ENCODE measurements at places on chromosomes 2 and 18.
A peak's percentile ranks its signal among the peaks of the same experiment; 100 is the strongest.

- DNase-seq, result no peak
These were observed 56.3 kb upstream of the FZD5 start for GRCh38 chr2:207825978-207826377.

DNA sequence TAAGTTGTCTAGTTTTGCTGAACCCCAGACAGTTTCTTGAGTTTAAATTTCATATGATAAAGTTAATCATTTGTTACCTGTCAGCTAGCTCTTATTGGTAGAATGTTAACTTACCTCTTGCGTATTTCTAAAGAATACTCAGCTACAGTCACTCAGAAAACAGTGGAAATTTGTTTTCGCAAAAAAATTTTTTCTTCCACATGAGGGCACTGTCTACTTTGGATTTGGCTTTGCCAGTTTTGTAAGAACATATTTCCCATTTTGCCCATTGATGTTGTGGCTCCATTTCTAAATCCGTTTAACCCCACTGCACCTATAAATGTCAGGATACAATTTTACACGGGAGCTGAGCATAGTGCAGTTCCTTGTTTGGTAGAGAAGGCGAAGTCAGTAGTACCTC, 19.1 kb upstream of the GCFC2 start:
- no peak for DNase-seq

GRCh38 chr2:31413025-31413424, 1.5 kb downstream of the XDH start:
- no peak for DNase-seq

DNA sequence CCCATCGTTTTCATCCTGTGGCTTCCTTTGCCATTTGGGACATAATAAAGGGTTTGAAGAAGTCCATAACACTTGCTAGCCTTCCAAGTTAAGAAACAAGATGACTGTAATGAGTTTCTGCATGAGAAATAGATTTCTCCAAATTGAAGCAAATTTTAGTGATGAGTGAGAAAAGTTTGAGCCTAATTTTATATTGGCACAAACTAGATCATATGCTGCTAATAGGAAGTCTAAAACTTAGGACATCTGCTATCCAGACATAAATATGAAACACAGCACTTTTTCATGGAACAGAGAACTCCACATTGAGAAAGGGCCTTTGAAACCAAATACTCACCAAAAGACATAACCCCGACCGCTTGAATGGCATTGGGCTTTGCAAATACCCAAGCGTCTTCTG, 39.8 kb downstream of the SLC38A11 start:
- DNase-seq, result no peak

- DNase-seq, result no peak
These were observed 6.4 kb downstream of the WNT6 start for GRCh38 chr2:218865999-218866398.

- DNase-seq, result no peak
These were observed 50.9 kb downstream of the ACTR2 start for GRCh38 chr2:65278531-65278981.

DNA sequence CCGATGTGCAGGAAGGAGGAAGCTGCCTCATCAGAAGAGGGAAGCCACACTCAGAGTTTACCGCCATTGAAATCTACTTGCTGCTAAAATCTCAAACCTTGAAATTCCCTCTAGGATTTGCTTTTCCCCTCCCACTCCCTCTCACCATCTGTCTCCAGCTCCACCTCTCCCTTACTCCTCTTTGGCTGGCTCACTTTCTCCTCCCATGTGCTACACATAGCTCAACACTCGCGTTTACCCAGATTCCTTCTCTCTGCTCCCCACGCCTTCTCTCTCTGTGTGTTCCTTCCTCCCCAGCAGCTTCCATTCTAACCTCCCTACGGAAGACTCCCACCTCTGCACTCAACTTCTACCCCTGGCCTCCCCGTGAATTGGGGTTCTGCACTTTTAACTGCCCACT, 143.1 kb downstream of the DNER start:
- DNase-seq, result no peak

DNA sequence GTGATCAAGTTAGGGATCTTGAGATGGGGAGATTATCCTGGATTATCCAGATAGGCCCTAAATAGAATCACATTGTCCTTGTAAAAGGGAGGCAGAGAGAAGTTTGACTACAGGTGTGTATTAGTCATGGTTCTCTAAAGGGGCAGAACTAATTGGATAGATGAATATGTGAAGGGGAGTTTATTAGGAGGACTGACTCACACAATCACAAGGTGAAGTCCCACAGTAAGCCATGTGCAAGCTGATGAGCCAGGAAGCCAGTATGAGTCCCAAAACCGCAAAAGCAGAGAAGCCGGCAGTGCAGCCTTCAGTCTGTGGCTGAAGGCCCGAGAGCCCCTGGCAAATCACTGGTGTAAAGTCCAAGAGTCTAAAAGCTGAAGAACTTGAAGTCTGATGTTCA, 275.8 kb downstream of the KCNS3 start:
- DNase-seq, result no peak

DNA sequence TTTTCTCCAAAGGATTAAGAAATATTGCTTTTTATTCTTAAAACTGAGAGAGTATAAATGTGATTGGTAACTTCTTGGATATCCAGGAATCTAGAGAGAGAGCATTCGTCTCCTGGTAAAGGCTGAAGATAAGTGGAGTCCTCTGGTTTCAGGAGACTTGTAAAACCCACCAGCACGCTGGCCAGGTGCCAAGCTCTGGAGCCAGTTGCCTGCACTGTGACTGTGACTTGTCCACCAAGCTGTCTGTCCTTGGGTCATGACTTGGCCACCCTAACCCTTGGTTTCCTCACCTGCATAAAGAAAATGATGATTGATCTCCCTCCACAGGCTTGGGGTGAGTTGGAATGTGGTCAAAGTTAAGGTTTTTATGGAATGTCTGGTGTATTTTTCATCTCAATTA, 185.4 kb upstream of the NCKAP5 start:
- DNase-seq, result no peak

DNA sequence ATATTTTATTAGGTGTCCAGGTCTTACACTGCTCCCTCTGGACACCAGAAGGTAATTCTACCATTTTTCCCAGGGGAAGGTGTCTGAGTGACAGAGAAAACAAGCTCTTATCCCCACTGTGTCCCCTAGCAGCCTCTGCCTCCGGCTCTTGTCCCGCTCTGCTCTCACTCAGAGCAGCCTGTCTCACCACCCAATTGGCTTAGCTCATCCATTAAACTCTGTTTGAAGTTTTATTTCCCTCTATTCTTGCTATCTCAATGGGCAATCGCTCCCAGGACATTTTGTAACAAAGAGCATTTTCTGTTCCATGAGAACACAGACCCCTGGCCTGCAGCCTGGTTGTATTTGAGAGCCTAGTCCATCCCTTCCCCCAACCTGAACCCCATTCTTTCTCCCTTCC, 90.6 kb upstream of the LDAH start:
- DNase-seq, result no peak

DNA sequence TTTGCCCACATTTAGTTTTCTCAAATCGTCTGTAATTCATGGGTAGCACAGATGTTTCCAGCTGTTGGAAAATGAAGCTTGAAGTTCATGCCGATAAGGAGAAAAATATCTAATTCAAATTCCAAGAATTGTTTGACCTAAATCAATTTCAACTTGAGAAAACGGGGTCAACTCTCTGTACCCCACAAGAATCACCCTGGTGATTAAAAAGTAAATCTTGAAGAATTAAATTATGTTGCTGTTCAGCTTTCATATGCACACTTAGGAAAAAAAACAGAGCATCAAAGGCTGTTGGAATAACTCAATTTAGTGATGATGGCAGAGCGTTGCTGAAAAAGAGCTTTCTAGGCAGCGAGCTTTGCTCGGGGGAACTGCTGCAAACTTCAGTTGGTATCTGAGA, 43.0 kb downstream of the SLC4A3 start:
- no peak for DNase-seq

DNA sequence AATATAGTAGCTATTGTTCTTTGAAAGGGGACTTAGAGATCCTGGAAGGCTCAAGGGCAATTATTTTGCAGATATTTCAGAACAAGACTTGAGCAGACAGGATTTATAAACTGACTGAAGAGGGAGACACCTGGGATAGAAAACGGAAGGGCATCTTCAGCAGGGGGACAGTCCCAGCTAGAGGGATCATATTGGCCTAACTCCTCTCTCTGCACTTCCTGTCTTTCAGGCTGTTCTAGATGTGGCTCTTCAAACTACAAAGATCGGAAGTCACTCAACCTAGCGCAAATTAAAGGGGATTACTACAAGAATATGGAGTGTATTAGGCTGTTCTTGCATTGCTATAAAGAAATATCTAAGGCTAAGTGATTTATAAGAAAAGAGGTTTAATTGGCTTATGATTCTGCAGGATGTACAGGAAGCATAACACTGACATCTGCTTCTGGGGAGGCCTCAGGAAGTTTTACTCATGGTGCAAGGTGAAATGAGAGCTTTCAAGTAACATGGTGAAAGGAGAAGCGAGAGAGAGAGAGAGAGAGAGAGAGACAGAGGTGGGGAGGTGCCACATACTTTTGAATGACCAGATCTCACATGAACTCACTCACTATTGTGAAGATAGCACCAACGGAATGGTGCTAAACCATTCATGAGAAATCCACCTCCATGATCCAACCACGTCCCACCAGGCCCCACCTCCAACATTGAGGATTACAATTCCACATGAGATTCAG, 5.3 kb upstream of the CTIF start:
- DNase-seq, result no peak

DNA sequence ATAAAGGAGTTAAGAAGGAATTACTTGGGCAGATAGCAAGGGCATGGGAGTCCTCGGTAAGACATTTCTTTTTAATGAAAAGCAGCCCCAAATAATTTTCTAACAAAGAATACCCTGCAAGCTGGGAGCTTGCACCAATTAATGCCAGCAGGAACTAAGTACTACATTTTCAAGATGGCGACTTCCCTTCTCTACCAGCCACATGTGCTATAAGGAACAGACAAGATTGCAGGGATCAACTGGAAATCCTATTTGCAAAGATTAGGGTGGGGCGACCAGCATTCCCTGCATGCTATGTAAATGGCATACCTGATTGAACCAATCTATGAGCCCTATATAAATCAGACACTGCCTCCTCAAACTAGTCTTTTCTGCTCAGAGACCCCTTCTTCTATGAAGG, 827.5 kb downstream of the ADCYAP1 start:
- DNase-seq, result no peak

- DNase-seq, result no peak
These were observed 31.1 kb upstream of the PPP1R1C start for GRCh38 chr2:181954538-181954883.

- no peak for DNase-seq
These were observed 6.2 kb upstream of the ANXA4 start for GRCh38 chr2:69735686-69736085.

- DNase-seq, result peak; percentile 13
These were observed 567.6 kb downstream of the PLCL1 start for GRCh38 chr2:198371921-198372543.

GRCh38 chr2:105057005-105057404, 19.1 kb downstream of the MRPS9 start:
- no peak for DNase-seq

GRCh38 chr2:184654945-184655344, 56.6 kb downstream of the ZNF804A start:
- no peak for DNase-seq

GRCh38 chr2:125698280-125698679, 957.7 kb upstream of the GYPC start:
- no peak for DNase-seq

- no peak for DNase-seq
These were observed 131.5 kb upstream of the SMAD2 start for GRCh38 chr18:48061781-48062570.

GRCh38 chr2:182416191-182416590, 10.6 kb downstream of the PDE1A start:
- DNase-seq, result peak; percentile 89

DNA sequence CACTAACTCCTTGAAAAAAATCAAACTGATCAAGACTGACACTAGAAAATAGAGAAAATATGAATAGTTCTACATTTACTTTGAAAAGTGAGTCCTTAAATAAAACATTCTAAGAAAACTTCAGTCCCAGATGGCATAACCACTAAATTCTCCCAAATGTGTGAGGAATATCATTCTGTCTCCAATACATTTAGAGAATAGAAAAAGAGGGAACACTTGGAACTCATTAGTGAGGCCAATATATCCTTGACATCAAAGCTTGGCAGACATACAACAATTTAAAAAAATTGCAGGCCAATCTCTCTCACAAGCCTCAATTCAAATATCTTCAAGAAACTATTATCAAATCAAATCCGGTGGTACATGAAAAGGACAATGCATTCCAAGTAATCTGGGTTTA, 79.3 kb upstream of the TMEM247 start:
- DNase-seq, result no peak

DNA sequence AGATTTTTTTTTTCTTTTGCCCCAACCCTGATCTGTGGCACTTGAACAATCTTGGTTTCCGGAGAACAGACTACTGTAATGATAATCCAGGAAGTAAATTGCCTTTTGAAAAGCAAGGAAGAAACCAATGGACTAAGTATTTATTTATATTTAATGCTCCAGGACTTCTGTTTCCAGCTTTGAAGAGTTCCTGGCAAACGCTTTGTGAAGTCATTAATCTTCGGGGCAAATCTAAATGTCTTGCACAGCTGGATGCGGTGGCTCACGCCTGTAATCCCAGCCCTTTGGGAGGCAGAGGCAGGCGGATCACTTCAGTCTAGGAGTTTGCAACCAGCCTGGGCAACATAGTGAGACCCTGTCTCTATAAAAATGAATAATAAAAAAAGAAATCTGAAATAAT, 135.1 kb upstream of the GATA6 start:
- no peak for DNase-seq

DNA sequence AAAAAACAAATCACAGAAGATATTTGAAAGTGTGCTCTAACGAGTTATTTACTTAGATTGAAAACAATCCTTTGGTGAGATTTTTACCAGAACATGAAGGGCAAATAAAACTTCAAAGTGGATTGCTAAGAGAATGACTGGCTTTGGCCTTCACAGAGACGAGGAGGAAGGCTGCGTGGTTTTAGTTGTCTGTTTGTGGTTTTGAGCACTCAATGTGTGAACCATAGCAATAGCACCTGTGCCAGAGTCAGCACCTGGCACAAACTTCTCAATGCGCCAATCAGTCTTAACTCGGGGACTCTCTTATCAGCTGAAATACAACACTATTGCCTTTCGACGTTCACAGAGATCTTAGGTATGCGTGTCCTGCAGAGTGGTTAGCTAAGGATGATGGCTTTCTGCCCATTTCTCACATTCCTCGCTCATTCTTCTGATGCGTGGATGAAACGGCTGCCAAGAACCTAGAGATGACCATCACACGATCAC, 70.0 kb downstream of the MBP start:
- DNase-seq, result no peak

GRCh38 chr2:39581866-39582265, 83.9 kb upstream of the TMEM178A start:
- DNase-seq, result no peak
